Myocyte (in vitro differentiated cells): ENCODE measurements at places on chromosomes 13 and 19.

DNA sequence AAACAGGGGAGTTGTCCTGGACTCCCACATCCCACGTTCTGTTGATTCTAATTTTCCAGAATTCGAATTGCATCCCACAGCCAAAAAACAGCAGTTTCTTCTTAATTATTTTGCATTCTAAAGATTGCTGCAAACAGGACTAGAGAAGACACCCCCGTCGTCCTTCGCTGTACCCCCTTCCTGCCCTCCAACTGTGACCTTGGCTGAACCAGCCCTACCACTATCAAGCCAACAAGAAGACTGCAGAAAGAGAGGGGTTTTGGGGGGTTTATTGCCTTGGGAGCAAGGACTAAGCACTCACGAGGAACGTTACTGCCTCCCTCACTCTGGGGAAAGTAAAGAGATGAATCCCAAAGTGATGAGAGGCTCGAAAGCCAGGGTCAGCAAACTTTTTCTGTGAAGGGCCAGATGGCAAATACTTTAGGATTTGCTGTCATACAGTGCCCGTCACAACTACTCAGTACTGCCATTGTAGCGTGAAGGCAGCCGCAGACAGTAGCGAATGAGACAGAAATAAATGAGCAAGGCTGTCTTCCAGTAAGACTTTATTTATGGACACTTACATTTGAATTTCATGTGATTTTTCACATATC is 32.5 kb upstream of the KATNAL1 start:
- DNase-seq = peak; percentile 59

DNA sequence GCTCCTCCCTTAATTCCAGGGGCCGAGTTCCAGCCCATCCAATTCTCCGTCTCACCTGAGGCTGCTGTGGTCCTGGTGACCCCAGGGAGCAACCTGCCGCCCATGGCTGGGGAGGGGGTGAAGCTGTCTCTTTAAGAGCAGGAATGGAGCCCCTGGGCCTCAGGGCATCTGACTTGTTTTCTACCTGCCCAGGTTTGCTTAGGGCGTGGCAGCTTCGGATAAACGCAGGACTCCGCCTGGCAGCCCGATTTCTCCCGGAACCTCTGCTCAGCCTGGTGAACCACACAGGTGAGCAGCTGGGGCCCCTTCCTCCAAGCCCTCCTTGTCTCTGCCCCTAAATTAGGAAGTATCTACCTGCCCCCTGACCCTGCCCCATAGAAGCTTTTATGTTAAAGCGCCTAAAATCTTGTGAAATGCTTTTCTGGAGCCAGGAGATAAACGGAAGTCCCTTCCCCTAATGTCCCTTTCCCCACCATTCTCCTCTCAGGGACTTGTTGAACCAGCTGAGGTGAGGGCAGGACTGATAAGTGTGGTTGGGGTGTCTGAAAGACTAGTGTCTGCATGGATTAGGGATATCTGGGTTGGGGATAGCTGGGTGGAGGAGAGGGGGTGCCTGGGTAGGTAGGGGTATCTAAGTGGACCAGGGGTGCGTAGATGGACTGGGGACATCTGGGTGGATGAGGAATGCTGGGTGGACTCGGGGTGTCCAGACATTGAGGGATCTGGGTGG is 614 bp downstream of the FXYD3 start:
- DNase-seq = no peak

- DNase-seq = no peak
Observed at GRCh38 chr13:77502104-77502720, 33.3 kb upstream of the SCEL start.

- DNase-seq = peak; percentile 74
Observed at GRCh38 chr13:50080203-50080910, 65.1 kb downstream of the KCNRG start.

DNA sequence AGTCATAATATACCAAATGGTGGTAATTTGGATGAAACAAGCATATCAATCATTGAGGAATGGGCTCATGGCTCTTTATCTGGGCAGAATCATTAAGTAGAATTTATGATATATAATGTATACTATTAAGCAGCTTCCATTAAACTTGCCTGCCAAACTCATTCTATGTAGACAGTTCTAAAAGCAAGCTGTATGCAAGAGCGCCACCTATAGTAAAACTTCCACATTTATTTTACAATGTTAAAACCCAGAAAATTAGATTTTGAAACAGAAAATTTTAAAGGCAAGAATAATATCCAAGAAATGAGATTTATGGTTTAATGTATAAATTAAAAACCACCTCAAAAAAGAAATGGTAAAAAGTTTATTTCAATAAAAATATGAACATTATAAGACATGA is 161.5 kb downstream of the MZT1 start:
- DNase-seq = peak; percentile 28

- no peak for DNase-seq
Observed at GRCh38 chr13:98652721-98653462, 76.0 kb upstream of the STK24 start.

- peak; percentile 82 for DNase-seq
Observed at GRCh38 chr19:53507523-53508442, 30.2 kb upstream of the ZNF331 start.

DNA sequence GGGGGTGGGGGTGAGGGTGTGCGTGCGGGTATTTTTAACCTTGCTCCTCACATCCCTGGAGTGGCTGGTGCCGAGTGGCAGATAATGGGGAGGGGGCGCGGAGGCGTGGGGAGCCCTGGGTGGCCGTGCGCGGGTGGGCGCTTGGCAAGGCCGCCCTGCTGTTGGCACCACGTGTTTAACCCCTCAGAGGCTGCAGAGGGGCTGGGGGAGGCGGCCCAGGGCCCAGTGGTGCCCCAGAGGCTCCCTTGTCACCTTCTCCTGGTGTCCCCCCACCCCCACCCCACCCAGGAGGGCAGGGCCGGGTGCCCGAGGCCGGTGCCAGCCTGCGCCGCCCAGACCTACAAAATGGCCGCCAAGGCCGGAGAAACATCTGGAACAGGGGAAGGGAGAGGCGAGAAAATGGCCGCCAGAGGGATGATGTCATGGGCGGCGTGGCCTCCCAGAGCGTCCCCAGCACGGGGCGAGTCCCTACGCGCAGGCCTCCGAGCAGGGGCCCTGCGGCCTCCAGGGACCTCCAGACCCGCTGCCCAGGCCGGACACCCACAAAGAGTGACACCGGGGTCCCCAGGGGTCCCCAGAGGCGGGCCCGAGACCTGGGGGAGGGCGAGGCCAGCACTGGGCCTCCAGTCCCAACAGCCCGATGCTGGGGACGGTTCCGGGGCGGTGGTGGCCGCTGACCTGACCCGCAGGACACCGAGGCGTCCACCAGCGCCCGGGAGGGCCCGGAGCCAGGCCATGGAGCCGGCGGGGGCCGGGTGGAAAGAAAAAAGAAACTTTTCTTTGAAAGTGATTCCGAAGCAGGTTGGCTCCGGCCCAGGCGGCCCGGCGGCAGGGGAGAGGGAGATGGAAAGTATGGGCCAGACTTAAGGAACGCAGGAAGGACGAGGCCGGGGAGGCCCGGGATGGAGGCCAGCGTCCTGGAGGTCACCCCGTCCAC is 38.2 kb downstream of the NFIC start:
- DNase-seq = peak; percentile 67

- peak; percentile 62 for DNase-seq
Observed at GRCh38 chr19:46610851-46611770, 10.0 kb downstream of the CALM3 start.

DNA sequence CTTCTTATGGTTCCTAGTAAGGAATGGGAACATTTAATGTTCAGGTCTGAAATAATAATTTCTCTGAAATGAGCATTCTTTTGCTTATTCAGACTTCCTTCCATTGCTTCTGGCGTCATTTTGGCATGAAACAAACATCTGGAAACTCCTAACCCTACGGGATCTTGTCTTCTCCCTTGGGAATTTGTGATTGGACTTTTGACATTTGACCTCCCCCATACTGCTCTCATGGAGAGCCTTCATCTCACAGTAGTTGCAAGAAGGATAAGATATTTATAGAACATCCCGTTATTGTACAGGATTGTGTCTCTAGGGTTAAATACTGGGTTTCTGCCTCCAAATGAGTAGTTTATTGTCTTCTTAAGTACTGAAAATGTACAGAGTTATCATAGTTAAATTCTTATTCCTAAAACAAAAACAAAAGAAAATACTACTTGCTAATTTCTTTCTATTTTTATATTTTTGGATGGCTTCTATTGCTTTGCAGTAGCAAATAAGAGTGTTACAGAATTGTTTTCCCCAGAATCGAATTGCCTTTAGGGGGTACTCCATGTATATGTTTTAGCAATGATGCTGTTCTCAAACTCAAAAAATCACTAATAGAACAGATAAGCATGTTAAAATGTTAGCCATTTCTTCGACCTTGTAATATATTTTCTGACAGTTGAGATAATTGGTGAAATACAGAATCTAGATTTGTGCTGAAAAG is 366.8 kb downstream of the DLEU7 start:
- no peak for DNase-seq

DNA sequence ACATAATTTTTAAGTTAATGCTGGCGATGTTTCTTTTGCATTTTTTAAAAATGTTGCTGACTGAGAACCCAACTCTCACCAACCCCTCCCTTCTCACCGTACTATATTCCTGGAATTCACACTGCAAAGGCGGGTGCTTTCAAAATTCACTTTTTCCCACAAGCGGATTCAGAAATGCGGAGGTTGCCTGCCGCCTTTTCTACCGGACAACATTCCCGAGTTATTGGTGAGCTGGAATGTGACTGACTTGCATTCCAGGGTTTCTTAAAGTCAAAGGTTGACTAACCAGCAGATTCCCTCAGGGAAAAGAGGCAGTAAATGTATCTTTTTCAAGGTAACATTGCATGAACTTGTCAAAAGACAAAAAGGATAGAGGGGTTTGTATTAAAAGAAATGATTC is 113.3 kb downstream of the RAB20 start:
- DNase-seq = peak; percentile 56

DNA sequence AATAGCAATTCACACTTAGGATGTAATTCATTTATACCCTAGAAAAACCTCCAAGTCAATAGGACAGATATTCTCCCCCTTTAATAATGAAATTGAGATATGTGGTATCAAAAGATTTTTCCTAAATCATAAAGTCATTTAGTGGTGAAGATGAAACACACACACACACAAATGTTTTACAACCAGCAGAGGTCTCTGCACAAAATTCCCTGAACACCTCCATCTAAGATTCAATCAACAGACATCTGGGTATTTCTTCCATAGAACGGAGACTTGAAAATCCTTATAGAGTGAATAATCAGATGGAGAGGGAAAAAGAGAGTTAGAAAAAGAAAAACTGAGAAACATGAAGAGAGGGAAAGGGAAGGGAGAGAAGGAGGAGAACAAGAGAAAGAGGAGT is 52.8 kb downstream of the MYCBP2 start:
- no peak for DNase-seq

DNA sequence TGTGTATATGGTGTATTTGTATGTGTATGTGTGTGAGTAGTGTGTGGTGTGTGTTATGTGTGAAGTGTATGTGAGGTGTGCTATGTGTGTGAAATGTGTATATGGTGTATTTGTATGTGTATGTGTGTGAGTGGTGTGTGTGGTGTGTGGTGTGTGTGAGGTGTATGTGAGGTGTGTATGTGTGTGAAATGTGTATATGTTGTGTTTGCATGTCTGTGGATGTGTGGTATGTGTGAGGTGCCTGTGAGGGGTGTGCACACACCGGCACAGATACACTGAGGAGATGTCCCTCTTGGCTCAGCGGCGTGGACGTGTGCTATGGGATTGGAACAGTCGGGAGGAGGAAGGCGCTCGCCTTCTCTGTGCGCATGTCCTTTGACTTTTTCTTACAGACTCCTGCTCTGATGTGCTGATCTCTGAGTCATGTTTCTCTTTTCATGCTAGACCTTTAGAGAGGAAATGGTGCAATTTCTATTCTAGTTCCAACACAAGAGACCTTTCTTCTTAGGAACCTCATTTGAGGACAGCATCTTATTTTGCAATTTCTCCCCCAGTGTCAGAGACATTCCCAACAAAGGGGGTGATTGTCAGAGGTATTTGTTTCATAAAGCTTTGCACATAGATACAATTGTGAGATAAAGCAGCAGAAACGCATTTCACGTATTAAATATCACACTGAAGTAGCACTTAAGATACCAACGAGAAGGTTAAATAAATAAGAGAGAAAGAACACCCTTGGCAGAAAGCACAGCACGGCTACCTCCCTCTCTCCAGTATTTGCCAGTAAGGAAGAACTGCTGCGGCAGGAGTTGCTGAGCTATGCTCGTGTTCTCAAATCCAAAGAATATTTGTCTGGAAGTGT is 11.3 kb upstream of the TNFRSF19 start:
- DNase-seq = peak; percentile 86

- DNase-seq = no peak
Observed at GRCh38 chr19:17077447-17078028, 2.0 kb downstream of the MYO9B start.

- DNase-seq = no peak
Observed at GRCh38 chr19:12913851-12914690, 5.0 kb downstream of the SYCE2 start.
